AG10803 (cell line): ENCODE measurements at places on chromosomes 7 and 10.

DNA sequence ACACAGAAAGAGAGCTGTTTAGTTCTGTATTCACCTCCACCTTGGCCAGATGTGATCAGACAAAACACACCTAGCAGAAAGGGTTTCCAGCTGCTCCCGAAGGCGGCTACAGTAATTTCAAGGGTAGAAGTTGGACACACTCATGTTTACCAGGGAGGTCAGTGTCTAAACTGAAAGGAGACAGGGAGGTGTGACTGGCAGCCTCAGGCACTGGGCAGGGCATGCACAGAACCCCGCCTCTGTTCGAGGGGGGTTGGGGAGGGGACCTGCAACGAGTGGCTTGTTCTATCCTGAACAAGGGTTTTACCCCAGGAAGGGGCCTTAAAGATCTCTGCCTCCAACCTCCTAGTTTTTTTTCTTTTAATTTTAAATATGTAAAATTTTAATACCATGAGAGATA, 49.6 kb downstream of the BPGM start:
- DNase-seq: no peak

GRCh38 chr7:100946766-100947365, 2.5 kb upstream of the MUC3A start:
- DNase-seq: no peak

- DNase-seq: no peak
Observed at GRCh38 chr10:44974082-44974627, 4.5 kb downstream of the DEPP1 start.

DNA sequence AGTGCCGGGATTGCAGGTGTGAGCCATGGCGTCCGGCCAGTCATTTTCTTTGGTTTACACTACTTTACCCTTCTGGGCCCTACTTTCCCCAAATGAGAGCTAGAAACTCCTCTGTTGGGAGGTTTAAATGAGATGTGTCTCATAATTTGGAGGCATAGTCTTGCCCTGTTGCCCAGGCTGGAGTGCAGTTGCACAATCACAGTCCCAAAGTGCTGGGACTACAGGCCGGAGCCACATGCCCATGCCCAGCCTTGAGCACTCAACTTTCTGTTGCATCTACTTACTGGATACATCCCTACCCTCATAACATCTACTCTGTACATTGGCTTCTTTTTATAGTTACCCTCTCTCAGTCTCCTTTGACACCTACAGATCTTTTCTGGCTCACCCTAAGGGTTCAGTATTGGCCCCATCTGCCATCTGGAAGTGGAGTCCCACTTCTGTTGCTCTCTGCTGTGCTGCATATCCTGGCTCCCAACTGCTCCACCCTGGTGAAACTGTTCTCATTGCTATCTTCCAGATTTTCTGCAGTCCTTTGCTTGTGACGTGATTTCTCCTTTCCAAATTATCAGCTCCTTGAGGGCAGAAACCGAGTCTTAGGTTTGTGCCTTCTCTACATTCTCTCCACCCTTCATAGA, 8.4 kb downstream of the EIF4H start:
- DNase-seq: no peak
